GM19239 (cell line): ENCODE measurements at places on chromosomes 13 and 19.

DNA sequence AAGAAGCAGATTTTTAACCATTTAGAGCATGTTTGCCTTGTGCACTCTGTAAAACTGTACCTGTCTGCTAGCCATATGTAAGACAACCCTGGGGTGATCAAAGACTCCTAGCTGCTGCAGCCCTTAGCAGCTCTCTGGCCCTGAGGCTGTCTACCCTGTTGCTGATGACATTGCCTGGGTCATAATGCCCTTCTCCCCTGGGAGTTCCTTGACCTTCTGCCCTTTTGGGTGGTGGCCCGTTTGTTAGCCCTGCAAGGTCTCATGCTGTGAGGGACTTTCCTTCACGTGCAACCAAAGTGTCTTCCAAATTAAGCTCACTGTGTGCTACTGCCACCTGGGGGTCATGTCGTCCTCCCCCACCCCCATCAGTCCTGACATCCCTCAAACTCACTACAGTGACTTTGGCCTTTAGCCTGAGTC is 7.4 kb downstream of the GPC6 start:
- no peak for DNase-seq

DNA sequence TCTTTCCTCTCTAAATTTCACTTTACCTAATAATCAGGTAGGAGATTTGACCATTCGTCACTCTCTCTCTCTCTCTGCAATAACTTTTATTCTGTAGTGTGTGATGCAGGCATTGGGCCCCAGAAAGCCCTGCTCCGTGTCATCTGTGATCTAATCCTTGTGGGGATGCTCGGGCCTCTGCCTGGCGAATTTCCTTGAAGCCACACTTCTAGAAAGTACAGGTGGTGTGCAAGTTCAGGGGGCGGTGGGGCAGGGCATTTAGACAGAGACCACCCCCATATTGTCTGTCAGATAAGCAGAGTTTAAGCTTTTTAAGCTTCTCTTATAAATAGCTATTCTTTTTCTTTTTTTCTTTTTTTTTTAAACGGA is 53.4 kb upstream of the GPR12 start:
- DNase-seq = no peak

GRCh38 chr19:14002571-14003250 is 3.4 kb downstream of the RFX1 start:
- no peak for DNase-seq

DNA sequence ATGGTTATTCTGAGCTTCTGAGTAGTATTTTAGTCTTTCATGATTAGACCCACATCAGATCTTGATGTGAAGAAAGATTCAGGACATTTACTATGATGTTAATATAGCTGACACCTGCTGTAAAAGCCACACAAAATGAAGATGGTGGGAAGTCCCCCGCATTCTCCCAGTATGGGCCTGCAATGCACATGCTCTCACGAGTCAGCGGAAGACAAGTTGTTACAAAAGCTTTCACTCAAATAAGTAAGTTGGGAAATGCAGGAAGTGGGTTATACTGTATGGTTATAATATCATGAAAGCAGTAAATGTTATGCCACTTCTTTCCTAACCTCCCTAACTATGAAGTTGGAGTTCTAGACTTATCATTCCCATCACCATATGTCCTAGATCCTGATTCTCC is 171.9 kb downstream of the KLF5 start:
- DNase-seq = no peak

DNA sequence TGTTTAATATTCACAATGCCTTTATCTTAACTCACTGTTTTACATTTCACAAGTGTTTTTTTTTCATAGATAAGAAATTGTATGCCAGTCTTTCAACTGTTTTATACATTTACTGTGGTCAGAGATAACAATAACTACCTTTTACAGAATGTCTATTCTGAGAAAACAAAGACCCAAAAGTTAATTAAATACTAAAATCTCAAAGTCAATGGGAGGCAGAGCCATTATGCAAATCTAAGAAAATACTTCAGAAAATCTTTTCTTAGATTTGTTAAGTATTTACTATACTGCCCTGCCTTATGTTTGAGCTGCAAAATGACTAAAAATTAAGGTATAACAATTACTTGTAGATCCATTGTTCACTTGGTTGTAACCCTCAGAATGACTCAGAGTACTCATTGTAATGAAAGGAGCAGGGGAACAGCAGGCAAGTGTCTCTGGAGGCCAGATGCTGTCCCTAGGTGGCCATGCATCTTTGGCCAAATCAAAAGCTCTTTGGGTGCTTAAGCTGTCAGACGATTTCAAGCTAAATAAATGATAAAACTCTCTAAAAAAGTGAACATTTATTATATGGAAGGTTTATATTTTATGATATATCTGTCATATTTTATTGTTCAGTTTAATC is 770.1 kb upstream of the PCDH20 start:
- DNase-seq = no peak

GRCh38 chr13:113153810-113154748 is 4.4 kb upstream of the PROZ start:
- peak; percentile 77 for DNase-seq
